NCI-H1930 (cell line): ENCODE measurements at places on chromosomes 12 and 14.

- no peak for DNase-seq
These were observed 1.5 kb downstream of the CORO1C start for GRCh38 chr12:108729612-108730364.

GRCh38 chr12:1189163-1189562 lies 198.1 kb downstream of the ERC1 start:
- DNase-seq, result no peak

- DNase-seq, result no peak
These were observed 137.2 kb upstream of the MAP1LC3B2 start for GRCh38 chr12:116421785-116422538.

- DNase-seq, result no peak
These were observed 30.3 kb downstream of the DIO3 start for GRCh38 chr14:101591582-101591981.

GRCh38 chr12:9348906-9349518 lies 140.8 kb upstream of the PZP start:
- DNase-seq, result no peak

- DNase-seq, result no peak
These were observed 36.2 kb downstream of the PAPOLA start for GRCh38 chr14:96538097-96538989.

- no peak for DNase-seq
These were observed 382.1 kb downstream of the TMEM121 start for GRCh38 chr14:105908481-105908911.

DNA sequence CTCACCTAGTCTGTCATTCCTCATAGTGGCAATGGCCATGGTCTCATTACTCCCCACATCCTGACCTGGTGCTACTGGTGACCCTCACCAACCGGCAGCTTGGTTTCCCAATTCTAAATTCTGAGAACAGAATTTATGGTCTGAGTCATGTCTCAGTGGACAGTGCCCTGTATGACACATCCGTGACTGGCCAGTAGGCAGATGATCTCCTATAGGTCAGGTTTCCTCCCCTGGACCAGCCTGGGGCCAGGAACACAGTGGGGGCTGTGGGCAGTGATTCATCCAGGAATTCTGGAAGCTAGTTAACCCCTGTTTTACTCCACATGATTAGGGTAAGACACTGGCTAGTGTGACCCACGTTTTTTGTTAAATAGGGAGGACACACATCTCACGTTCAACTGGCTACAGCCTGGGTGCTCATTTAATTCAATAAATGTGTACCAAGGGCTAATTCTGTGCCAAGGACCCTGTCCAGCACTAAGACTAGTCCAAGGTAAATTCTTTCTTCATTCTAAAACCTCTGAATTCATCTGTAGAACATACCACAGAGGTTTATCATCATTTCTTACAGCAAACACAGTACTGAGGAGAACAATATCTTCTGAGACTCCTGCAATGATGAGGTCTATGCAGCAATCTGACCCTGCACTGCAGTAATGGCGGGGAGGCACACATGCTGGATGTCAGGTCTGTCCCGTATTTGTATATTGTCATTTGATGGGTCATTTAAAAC lies 249.6 kb upstream of the TBX3 start:
- no peak for DNase-seq

DNA sequence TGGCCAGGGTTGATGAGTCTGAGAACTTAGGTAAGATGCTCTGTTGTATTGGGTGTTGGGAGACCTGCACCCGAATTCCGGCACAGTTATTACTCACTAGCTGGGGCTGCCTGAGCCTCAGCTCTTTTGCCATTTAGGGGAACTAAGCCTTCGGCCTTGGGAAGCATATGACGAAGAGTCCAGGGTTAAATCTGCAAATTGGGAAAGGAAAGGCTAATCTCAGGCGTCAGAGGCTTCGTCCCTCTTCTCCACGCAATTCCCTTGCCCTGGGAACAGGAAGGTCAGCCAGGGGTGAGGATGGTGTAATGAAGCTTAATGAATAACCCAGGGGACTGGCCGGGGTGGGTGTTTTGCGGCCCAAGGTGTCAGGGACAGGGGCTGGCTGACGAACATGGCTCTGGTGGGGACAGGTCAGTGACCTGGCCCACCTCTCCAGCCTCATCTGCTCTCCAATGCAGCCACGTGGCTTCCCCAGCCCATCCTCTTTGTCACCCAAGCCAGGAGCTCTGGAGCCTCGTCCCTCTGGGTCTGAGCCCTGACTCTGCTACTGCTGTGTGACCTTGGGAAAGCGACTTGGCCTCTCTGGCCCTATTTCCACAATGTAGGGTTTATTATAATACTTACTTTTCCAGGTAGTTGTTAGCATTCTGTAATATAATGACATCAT lies 3.8 kb upstream of the SDSL start:
- DNase-seq, result no peak

DNA sequence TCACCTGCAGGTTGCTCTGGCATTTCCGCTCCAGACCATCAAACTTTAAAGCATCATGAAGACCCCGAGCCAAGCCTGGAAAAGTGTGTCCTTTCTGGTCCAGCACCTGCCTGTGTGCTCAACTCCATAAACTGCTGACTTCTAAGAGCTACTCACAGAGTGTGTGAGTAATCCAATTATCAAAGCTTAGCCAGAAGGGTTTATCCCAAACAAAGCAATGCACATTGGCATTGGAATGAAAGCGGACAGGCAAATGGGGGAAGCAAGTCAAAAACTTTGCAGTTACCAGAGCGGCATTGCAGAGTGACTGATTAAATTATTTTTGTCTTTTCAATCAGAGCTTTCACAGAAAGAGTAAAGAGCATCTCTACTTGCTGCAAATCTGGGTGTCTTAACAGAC lies 1262.4 kb upstream of the SEL1L start:
- no peak for DNase-seq

- DNase-seq, result no peak
These were observed 11.9 kb downstream of the MYH6 start for GRCh38 chr14:23396126-23396525.

DNA sequence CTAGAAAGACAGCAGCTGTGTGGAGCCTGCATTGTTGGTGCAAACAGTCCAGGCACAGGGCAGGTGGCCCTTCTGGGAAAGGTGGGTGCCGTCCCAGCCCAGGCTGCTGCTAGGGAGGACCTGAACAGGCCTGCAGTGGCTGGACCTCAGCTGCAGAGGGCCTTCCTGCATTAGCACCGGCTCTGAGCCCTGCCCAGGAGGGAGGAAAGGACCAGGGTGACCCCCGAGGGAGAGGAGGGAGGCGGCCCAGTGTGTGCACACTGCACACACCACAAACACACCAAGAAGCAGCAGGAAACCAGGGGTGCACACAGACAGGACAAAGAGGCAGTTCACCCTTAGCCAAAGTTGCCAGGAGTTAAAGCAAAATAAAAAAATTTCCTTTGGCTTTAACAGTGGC lies 8.0 kb upstream of the PGAM5 start:
- no peak for DNase-seq

DNA sequence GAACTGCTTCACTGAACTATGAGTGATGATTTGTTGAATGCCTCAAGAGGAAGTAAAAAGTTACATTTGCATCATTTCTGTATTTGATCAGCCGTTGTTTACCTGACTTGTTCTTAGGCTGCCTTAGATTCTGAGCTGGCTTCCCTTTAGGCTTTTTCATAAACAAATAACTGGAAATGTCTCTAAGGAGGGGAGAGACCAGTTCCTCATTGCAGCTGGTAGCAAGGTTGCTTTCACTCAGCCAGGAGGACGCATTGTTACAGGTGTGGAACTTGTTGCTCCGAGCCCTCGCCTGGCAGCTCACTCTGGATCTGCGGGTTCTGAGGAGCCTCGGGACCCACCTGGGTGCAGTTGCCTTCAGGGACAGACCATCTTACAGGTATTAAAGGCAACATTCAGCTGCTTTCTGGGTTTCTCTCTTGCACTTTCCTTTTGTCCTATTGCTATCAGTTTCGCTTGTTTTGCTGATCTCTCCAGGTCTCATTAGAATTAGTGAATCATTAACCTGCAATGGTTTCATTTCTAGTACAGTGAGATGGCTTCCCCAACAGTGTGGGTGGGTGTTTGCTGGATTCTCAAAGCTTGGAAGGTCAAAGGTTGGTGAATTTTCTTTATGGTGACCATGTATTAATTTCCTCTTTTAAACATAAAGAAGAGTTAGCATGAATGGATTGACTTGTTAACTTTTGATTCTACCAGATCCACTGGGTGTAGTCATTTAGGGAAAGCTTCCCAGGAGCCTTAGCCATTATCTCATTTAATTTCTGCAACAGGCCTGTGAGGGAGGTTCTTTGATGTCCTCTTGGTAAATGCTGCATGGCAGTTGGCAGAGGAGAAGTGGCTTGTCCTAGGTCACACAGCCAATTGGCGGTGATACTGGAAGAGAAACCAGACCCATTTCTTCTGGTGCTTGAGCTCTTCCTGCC lies at the start of gene PLEKHG7:
PLEKHG7 (plus strand) TSS at position 236 of the 926 bp plus-strand sequence. CDS start 3,643 bp downstream, outside the sequence.
- DNase-seq, result no peak

DNA sequence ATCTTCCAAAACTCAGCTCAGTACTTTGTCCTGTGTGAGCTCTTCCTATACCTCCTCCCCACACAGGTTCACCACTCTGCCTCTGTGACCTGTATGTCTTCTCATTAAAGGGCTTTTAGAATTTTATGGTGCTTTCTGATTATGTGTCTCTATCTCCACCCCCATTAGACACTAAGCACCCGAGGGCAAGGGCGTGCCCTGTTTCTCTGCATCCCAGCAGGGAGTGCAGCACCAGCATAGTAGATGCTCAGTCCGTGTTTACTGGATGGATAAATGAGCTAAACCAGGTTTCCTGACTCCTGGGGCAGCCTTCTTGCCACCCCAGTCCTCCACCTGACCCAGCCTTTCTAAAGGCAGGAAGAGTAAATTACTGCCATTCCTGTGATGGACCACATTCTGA lies 333.8 kb downstream of the CACNA1C start:
- DNase-seq, result no peak

DNA sequence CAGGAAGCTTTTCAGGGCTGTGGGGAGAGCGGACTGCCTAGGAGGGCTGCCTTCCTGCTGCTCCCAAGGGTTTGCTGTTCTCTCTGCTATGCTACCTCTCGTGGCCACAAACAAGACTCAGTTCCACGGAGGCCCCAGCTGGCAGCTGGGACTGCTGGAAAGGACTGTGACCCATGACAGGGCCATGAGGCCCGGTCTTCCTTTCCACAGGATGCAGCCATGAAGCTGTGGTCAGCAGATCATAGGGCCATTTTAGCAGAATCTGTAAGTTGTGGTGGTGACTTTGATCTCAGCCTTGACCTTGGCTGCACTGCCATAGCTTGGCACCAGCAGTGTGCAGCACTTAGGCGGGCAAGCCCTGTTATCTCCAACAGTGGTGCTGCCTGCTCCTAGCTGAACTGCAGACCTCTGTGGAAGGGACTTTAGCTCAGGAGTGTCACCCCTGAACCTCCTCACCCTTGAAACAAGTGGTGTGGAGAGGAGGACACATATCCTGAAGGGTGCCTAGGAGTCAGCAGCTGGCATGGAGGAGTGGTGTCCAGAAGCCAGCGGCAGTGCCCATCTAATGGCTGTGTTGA lies 12.3 kb downstream of the KRT80 start:
- DNase-seq, result no peak

GRCh38 chr14:97924922-97925613 lies 1127.9 kb downstream of the VRK1 start:
- DNase-seq, result no peak

DNA sequence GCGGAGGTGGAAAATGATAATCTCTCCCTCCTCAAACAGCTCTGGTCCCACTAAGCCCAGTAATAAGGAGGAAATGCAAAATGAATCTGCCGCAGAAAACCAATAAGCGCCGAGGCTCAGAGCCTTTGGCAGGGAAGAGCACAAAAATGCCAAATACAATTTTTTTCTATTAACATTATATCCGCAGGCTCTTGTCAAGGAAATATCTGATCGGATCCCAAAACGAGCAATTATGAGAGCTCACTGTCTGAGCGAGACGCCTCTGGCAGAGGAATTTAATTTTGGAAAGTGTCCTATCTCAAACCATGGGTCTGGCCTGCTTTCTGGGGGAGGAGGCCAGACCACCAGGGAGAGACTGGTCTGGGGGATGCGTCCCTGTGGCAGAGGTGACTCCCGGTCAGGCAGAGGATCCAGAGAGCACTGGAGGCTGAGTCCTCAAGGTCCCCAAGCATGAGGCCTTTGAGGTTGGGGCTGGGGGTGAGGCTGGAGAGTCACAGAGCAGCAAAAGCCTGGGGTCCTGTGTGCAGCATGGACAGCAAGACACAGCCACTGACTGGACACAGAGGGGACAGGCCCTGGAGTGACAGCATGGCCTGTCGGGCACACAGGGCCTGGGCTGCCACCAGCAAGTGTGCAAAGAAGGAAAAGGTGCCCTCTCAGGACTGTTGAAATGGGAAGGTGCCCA lies 342.8 kb upstream of the SFSWAP start:
- DNase-seq, result no peak

DNA sequence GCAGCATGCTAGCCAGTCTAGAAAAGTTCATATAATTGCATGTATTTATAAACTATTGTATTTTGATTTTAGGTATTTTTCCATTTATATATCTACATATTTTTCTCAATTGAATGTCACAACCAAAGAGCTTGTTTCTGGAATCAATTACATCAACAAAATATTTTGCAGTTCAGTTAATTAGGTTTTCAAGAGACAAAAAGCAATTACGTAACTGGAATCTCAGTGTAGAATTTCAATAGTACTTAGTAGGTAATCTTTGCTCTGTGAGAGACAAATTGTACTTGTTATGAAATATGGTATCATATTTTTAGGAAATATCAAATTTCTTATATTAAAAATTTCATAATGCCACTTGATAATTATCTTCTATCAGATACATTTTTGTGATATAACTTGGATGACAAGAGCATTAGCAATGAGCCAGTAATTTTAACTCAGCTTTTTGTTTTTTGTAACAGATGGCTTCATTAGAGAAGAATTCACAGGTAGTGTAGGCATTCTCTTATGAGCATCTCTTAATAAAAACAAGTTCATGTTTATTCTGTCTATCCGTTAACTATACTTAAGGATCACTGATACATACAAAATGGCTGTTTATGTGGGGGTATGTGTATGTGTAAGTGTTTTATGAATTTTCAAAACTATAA lies 774.7 kb downstream of the C12orf50 start:
- DNase-seq, result no peak

DNA sequence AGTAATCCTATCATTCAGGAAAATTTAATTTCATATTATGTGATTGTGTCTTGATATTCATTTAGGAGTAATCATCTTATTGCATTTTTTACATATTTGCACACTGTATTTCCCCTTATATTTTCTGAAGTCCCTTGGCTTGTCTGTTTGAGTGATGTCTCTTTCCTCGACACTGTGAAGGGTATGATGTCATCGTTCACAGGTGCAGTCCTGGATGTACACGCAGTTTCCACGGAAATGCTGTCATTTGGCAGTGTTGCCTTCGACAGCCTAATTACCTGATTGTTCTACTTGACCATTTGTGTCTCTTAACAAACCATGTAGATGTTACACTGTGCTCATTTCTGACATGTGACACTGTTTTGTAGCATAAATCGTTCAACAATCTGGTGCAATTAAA lies 1277.0 kb downstream of the TMEM121 start:
- no peak for DNase-seq

- no peak for DNase-seq
These were observed 110.2 kb downstream of the DPF3 start for GRCh38 chr14:72783741-72784140.

DNA sequence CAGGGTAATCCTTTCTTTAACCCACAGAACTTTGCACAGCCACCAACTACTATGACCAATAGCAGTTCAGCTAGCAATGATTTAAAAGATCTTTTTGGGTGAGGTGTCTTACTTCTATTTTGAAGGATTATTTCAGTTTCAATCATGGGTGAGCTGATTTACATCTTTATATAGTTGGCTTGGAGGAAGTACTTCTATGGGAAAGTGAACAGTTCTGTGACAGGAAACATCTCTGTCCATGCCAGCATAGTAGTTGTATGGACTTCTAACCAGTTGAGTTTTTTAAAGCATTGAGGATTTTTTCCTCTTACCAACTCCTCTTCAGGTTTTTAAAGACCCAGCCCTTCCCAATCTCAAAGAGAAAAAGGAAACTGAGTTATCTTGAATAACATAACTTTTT lies 17.8 kb upstream of the SLC17A8 start:
- DNase-seq, result no peak
